Activated T-cell treated with anti-CD3 and anti-CD28 coated beads for 24 hours (primary cell): ENCODE measurements at places on chromosomes 3 and 15.

DNA sequence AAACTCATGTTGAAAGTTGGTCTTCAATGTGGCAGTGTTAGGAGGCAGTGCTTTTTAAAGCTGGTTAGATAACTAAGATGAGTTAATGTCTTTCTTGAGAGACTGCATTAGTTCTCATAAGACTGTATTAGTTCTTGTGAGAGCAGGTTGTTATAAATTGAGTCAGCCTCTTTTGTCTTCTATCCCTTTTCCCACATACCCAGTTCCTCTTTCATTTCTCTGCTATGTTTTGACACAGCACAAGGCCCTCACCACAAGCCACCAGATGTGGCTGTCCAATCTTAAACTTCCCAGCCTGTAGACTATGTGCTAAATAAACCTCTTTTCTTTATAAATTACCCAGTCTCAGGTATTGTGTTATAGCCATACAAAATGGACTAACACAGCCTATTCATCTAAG lies 94.6 kb upstream of the SNTN start:
- DNase-seq, result no peak

GRCh38 chr3:64074060-64074459 lies 50.8 kb upstream of the PSMD6 start:
- no peak for DNase-seq

DNA sequence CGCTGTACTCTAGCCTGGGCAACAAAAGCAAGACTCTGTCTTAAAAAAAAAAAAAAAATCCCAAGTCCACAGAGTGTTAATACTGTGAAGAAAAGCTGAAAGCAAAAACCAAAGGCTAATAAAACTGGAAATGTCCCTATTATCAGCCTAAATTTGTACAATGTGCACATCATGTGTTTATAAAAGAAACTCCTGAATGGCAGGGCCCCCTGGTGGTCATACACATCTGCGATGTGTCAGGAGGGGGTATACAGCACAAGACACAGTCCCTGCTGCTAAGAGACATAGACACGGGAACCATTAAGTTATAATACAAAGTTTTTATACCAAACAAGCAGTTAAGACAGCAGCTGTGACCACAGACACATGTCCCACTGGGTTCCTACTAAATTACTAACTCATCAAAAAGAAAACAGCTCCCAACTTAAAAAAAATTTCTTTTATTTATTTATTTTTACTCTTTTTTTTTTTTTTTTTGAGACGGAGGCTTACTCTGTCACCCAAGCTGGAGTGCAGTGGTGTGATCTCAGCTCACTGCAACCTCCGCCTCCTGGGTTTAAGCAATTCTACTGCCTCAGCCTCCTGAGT lies 31.0 kb downstream of the IDH2 start:
- DNase-seq, result peak; percentile 68

GRCh38 chr3:112038863-112039262 lies 4.3 kb downstream of the TMPRSS7 start:
- no peak for DNase-seq

- DNase-seq, result no peak
These were observed 222.0 kb upstream of the IL12A start for GRCh38 chr3:159766563-159767185.

GRCh38 chr15:70337277-70338186 lies 239.8 kb upstream of the TLE3 start:
- DNase-seq, result no peak

DNA sequence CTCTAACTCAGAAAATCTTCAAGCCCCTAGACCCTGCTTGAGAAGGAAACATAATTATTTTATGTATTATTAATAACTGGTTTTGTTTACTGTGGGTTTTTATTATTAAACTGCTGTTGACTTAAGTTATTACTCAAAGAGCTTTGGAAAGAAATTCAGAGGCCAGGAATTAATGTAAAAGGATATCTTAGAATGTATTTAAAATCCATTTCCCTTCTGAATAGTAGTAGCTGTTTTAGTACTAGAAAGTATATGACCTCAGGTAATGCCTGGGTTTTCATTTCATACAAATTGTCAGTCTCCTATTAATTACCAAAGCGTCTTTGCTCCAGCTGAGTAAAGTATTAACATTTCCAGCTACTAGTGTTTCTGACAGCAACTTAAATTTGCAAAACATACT lies 223.1 kb downstream of the ITPR1 start:
- DNase-seq, result no peak

- no peak for DNase-seq
These were observed 105.1 kb upstream of the ETV5 start for GRCh38 chr3:186213946-186214345.

DNA sequence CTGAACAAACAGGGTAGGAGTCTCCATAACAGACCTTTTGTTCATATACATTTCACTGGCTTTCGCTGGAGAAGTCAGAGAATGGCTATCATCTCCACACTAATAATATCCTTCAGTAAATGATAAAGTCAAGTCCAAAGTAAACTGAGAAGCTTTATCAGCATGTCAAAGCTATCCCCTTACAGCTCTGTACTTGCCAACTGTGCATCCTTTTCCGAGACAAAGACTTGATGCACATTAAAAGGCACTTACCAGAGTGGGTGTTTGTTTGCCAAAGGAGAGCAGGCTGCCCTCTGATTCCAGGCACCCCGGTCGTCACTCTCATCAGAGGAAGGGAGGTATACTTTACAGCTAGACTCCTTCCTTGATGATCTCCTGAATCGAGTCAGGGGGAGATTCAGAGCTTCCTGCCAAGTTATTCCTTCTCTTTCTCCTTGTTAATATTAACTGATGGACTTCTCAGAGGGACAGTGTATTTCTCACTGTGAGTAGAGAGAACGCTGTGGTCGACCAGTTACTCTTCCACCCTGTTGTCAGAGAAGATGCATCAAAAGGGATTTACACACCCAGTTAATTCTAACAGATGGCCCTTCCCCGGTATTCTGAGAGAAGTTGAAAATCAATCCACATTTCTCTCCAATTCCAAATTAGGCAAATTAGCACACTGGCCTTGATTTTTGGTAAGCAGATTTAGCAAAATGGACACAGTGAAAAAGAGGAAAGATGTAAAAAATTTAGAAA lies 504.7 kb upstream of the NR2F2 start:
- DNase-seq, result no peak

DNA sequence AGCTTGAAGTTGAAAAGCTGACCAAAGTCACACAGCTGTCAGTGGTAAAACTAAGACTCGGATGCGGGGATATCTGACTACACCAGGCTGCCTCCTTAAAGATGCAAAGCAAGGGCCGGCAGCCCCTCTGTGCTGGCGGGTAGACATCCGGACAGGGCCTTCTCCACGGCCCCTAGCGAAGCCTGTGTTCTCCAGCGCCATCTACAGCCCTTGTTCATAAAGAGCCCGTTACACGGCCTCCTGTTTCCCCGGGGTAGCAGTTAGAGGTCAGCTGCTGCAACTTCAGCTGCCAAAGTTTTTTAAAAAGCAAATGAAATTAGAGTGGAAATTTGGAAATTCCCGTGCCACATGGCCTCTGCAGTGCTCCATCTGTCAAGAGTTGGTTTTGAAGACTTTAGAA lies 383.0 kb downstream of the TBL1XR1 start:
- no peak for DNase-seq

- no peak for DNase-seq
These were observed 2.0 kb downstream of the SMC4 start for GRCh38 chr3:160401291-160402095.

DNA sequence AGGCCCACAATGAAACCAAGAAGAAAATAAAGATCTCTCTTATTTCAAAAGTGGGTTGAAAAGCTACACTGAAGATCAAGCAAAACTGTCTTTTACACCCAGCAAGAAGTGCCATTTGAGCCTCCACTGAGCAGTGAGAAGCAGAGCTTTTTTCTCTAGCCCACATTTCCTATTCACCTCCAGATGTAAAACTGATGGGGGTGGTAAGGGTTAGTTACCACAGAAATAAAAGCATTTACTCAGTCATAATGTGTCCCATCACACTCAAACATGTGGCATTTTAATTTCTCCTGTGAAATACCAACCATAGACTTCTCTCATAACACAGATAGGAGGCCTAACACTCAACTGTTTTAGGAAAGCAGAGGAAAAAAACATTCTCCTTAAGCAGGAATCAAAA lies 21.0 kb downstream of the IFT57 start:
- no peak for DNase-seq

DNA sequence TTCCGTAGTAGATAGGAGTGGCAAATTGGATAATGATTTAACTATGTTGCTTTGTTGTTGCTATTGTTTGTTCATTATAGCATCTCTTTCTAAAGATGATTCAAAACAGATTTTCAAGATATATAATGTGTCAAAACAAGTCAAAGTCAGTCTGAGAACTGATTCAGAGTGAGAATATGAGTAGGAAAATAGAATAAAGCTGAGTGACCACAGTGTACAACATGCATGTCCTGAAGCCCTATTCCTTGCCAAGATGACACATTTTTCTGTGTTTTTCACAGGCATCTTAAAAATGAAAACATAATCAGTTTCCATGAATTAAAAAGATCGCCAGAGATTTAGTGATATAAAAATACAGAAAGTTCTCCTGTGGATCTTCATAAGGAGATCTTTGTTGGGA lies 57.0 kb upstream of the THRB start:
- no peak for DNase-seq

DNA sequence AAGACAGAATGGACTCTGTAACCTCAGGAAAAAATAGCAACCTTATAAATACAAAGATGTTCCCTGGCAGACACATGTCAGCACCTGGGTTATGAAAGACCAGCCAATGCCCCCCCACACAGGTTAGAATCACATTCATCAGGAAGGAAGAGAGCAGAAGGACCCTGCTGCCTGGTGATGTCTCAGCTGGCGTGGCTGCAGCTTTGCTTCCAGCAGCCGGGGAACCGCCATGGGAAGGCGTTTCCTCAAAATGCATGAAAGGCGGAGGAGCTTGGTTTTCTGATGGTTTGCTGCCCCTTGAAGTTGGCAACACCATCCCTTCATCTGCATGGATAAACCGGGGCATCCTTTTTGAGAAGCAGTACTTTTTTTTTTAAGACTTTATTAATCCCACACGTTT lies 10.9 kb upstream of the NSMCE3 start:
- DNase-seq, result no peak

DNA sequence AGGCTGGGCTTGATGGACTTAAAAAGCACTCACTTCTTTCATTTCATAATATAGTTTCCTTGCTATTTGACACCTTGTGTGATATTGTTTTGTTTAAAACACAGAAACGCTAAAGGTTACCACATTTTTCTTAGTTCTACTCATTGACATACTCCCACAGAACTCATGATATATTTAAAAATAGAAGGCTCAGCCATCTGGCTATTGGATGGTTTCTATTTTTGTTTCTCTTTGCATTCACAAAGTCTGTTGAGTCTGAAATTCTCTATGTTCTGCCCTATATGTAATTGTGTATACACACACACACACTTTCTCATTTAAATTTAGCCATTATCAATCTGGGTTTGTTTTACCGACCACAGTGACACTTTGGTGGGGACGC lies 128.2 kb downstream of the SOX2 start:
- DNase-seq, result no peak

GRCh38 chr3:46107682-46108081 lies 80.4 kb upstream of the XCR1 start:
- DNase-seq, result no peak

DNA sequence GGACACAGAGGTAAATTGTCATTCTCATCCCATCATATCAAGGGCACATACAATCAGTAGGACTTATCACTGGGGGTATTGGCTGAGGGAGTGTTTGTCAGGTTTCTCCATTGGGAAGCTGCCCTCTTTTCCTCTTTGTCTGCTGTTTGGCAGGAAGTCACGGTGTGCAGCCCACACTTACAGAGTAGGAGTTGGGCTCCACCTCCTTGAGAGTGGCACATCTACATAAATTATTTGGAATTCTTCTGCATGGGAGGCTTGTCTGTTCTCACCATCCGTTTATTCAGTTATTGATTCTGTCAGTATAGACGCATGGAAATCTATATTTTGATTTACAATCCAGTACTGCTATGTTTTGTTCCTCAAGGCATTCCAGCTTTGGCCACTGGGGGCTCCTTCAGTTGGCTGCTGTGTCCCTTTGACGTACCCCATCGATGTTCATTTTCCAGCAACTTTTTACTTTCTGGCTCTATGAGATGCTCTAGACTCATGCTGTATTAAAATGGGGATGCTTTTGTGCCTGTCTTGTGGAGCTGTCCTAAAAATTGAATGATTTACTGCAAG lies 200.3 kb downstream of the SLCO3A1 start:
- no peak for DNase-seq

DNA sequence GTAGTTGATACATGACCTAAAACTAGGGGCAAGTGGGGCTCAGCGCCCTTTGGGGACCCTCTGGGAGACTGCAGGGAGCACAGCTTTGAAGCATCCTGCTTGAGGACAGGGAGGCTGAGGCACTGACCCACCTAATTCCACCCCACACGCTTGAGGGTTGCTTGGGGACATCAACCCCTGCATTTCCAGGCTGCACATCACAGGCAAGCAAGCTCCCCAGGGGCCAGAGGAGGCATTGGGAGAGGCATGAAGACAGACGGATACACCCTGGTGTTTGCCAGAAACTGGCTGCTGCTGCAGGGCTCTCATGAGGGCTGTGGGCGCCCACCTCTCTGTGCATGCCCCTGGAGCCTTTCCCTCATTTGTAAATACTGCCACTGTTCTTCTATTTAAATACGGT lies 99.3 kb downstream of the ABHD5 start:
- no peak for DNase-seq

DNA sequence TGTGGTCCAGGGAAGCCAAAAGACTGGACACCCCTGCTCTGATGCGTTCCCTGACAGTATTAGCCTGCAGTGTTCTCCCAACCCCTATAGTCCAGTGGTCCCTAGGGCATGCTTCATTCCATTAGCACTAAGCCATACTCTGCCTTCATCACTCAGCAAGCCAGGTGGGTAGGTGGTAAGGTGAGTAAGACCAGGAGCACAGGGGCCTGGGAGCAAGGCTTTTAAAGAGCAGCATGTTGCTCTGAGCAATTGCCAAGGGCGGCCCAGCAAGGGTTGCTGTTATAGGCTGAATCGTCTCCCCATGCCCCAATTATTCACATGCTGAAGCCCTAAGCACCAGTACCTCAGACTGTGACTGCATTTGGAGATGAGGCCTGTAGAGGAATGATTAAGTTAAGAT lies 11.0 kb downstream of the CXCR6 start:
- no peak for DNase-seq

DNA sequence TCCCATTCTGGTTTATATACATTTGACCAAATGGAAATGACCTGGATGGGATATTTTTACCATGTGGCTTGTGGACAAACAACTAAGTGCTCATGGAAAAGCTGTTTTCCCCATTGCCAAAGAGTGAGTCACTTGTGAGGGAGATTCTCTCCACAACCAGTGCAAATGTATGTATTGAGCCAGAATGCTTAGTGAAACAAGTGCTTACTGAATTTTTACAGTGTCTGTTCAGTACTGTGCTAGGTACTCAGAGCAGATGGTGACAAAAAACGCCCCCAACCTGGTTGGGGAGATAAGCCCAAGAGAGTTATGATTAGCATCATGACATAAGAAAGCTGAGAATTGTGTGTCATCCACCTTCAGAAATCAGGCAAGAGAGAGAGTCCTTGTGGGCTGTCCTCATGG lies 2.3 kb downstream of the CHP1 start:
- no peak for DNase-seq
